ENCODE measurements at places on chromosomes 3 and 15.
A peak's percentile ranks its signal among the peaks of the same experiment; 100 is the strongest.

GRCh38 chr3:11655196-11655928, 11.6 kb upstream of the VGLL4 start:
- peak; percentile 26 for DNase-seq

DNA sequence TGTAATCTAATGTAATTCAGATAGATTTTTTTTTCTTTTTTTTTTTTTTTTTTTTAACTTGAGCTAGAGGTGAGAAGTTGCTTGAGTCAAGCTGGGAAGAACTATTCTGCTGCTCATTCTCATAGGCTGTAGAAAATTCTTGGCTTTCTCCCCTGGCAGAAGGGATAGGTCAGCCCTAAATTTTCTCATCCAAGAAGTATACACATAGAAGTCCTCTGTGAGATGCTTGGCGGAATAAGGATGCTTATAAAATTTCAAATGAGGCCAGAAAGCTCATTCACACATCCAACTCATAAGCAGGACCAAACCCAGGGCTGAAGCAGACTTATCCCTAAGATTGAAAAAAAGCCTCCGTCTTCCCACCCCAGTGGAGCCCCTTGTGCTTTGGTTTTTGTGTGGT, 572.5 kb downstream of the SQOR start:
- no peak for DNase-seq

GRCh38 chr15:41968701-41969100, 3.7 kb downstream of the EHD4 start:
- DNase-seq: no peak

- DNase-seq: no peak
These were observed 32.6 kb downstream of the ALS2CL start for GRCh38 chr3:46660543-46661523.

GRCh38 chr3:183489455-183490210, 61.2 kb upstream of the MCF2L2 start:
- DNase-seq: no peak

Data from ACHN (cell line).